G401 (cell line): ENCODE measurements at places on chromosomes 11 and 22.

DNA sequence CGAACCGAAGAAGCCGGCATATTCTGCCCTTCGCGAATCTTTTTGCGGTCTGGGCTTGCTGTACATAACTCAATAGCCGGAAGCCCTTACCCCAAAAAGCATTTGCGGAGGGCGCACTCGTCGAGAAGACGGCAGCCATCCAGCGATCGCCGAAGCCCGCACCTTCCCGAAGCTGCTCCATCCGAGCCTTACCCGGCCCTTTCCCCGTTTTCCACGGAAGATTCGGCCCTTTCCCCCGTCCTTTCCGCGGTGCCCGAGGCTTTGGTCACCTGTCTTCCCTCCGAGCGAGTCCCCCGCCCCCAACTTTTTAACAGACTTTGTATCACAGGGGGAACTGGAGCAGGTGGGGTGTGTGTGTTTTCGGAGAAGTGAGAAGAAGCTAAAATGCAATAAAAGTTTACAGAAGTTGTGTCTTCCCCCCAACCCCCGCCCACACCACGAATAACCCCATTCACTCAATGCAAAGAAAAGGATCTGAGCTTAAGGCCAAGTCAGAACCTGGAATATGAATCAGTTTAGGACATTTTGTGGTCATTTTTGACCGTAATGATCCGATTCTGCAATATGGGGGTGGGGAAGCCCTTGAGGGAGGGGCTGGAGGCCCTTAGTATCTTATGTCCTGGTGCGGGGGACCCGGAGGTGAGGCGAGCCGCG is 99.0 kb upstream of the HSD17B12 start:
- DNase-seq: peak; percentile 44

GRCh38 chr11:67082071-67082791 is 25.6 kb downstream of the RHOD start:
- DNase-seq: no peak

GRCh38 chr11:31809541-31809856 is 1.6 kb downstream of the PAX6 start:
- DNase-seq: no peak

GRCh38 chr22:27278946-27279345 is 522.6 kb downstream of the MN1 start:
- no peak for DNase-seq

GRCh38 chr11:134573857-134574256 is 161.8 kb upstream of the B3GAT1 start:
- DNase-seq: no peak

- no peak for DNase-seq
Observed at GRCh38 chr11:36501236-36501635, 8.8 kb downstream of the TRAF6 start.

DNA sequence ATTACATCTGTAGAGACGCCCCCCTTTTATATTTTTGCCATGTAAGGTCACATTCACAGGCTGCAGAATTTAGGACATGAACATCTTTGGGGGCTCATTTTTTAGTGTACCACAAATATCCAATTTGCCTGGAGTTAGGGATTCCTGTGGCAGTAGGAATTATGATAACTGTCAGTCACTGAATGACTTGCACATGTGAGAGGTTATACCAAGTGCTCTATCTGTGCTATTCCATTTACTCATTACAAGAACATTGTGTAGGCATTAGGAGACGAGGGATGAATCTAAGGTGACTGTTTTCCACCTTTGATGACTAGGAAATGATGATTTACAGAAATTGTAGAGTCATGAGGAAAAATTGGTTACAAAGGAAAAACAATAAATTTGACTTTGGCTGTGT is 79.3 kb downstream of the LIF start:
- DNase-seq: no peak

DNA sequence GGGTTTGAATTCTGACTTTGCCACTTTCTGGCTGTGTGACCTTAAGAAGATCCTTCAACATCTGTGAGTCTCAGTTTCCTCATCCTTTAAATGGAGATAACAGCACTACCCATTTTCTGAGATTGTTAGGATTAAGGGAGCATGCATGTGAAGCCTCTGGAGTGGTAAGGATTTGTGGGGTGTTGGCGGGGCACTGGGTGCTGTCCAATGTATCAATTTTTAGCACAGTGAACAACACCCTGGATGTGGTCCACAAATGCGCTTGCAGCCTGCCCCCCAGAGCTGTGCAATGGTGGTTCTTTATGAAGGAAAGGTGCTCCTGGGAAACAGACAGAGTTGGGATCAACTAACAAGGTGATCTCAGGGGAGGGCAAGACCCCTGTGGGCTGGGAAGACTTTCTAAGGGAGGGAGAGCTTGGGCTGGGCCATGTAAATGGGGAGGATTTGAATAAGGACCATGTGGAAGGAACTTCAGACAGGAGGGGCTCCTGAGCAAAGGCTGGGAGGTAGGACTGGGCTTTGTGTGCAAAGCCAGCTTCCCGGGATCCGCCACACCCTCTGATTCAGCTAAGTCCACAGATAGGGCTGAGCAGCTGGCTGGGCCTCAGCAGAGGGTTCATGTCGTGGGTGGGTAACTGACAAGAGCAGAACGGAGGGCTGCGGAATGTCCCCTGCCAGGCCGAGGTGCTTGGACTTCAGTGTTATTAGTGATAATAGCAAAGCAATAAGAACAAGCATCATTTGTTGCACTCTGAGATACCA is 22.7 kb upstream of the RASD2 start:
- DNase-seq: no peak

DNA sequence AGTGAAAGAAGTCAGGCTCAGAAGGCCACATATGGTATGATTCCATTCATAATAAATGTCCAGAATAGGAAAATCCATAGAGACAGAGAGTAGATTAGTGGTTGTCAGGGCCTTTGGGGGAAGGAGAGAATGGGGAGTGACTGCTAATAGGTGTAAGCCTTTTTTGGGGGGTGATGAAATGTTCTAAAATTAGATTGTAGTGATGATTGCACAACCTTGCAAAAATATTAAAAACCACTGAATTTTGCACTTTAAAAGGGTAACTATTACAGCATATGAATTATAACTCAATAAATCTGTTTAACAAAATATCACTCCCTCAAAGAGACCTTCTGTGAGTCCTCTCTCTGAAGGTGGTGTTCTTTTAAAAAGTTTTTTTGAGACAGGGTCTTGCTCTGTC is 72.3 kb upstream of the GRK3 start:
- no peak for DNase-seq

GRCh38 chr22:50136581-50137015 is 33.9 kb upstream of the PANX2 start:
- DNase-seq: no peak
